ENCODE measurements at places on chromosomes 7 and 10.

DNA sequence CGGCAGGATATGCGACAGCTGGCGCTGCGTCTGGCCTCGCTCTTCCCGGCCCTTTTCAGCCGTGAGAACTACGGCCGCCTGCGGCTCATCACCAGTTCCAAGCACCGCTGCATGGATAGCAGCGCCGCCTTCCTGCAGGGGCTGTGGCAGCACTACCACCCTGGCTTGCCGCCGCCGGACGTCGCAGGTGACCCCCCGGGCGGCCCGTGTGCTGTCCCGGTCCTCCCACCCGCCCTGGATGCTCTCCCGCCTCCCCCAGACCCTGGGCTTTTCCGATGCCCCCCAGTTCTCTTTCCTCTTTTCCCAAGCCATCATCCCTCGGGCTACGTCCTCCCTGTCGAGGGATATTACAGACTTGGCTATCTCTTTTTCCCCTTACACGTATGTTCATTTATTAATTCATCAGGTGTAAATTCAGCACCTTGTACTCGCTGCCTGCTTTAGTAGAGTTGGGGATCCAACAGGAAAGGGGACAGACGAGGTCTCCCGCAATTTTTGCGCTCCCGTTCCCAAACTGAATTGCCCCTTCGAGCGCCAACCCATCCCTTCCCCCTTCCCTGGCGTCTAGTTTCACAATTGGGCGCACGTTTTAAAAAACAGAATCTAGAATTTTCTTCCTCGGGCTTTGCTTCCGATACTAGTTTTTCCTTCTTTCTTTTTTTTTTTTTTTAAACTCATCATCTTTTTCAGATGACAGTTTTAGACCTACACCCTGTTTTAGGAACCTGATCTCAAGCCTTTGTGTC, 846 bp downstream of the MINPP1 start:
- DNase-seq = no peak

DNA sequence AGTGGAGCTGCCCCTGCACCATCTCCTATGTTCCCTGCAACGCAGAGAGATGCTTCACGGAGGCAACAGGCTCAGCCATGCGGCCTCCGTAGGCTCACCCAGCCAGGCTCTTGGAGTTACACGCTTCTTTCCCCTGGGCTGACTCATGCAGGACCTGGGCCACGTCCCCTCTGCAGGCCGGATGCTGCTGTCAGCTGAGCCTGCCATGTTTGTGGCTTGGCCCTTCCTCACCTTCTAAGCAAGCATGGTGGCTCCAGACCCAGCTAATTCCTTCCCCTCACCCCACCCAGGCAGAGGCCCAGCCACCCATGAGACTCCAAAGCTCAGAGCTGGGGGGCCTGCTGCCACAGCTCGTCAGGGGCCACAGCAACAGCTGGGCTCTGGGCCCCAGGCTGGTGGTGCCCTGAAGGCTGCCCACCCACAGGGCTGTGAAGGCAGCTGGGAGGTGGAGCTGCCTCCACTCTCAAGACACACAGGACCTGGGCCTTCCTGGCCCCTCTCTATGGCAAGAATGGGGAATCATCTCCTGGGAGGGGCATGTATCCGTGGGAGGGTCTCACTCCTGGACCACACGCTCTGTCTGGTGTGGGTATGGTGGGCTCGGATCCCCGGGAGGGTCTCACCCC, 219.6 kb downstream of the ELFN1 start:
- DNase-seq = no peak

DNA sequence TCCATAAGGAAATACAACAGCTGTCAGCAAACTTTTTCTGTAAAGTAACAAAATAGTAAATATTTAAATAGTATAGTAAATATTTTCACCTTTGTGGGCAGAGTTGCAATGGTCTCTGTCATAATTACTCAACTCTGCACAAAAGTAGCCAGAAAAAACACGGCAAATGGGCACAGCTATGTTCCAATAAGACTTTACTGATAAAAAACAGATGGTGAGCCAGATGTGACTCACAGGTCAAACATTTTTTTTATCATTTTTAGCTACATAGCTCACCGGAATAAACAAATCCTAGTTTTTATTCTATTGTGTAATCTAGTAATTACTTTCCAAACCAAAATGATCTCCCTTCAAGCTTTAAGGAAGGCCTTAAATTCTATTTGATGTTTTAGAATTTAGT, 55.3 kb downstream of the NCAPG2 start:
- no peak for DNase-seq

- no peak for DNase-seq
Measured at GRCh38 chr10:1454951-1455350, 282.4 kb downstream of the ADARB2 start.

GRCh38 chr10:47033081-47033480, 121.9 kb downstream of the PTPN20 start:
- DNase-seq = no peak

- DNase-seq = no peak
Measured at GRCh38 chr10:117896517-117896916, 150.2 kb downstream of the RAB11FIP2 start.

- DNase-seq = no peak
Measured at GRCh38 chr10:5964736-5965135, 12.6 kb downstream of the IL15RA start.

GRCh38 chr10:122362621-122363020, 11.9 kb upstream of the PLEKHA1 start:
- no peak for DNase-seq
